NCI-H1092 (cell line): ENCODE measurements at places on chromosomes 6 and 20.

DNA sequence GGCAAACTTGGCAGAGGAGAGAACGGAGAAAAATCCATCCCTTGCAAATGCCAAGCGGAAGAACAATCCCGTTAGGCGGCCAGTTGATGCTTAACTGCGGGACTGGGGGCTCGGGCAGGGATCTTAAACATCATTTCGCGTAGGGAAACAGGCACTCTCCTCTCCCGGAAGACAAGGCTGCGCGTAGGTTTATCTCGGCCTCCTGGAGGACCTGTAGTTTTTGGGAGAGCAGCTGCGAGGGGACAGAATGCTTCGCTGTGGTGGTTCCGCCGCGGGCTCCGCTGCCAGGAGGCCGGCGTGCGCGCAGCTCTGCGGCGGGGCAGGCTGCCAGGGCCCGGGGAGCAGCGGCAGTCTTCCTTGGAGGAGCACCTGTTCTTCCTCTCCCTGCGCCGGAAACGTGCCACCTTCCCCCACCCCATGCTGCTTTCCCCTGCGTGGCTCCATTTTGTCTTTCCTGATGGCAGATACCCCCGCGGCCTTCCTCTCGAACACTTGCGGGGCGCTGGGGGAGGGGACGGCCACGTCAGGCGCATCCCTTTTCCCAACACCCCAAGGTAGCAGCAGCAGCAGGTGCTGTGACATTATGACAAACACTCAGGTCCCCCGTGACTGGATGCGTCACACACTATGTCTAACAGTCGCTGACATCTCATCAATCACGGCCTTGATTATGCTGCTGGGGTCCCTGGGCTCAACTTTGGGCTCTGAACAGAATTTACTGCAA lies 230.7 kb upstream of the BTBD3 start:
- DNase-seq, result peak; percentile 59

- no peak for DNase-seq
Measured at GRCh38 chr20:48463916-48464315, 363.9 kb downstream of the PREX1 start.

DNA sequence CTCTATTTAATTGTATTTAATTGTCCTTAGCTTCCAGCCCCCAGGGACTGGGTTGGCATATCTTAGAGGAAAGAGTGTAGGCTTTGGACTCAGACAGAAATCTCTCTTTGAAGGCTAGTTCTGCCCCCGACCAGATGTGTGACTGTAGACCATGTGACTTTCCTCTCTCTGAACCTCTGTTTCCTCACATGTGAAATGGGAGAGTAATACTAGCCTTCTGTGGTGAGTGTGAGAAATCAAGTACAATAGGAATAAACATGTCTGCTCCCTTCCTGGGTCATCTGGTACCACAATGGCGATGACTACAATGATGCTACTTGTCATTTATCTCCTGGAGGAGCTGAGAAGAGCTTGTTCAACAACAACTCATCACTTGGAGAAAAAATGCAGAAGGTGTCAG lies 179.9 kb downstream of the LRFN2 start:
- DNase-seq, result no peak

- no peak for DNase-seq
Measured at GRCh38 chr20:12265662-12266061, 348.0 kb downstream of the BTBD3 start.

DNA sequence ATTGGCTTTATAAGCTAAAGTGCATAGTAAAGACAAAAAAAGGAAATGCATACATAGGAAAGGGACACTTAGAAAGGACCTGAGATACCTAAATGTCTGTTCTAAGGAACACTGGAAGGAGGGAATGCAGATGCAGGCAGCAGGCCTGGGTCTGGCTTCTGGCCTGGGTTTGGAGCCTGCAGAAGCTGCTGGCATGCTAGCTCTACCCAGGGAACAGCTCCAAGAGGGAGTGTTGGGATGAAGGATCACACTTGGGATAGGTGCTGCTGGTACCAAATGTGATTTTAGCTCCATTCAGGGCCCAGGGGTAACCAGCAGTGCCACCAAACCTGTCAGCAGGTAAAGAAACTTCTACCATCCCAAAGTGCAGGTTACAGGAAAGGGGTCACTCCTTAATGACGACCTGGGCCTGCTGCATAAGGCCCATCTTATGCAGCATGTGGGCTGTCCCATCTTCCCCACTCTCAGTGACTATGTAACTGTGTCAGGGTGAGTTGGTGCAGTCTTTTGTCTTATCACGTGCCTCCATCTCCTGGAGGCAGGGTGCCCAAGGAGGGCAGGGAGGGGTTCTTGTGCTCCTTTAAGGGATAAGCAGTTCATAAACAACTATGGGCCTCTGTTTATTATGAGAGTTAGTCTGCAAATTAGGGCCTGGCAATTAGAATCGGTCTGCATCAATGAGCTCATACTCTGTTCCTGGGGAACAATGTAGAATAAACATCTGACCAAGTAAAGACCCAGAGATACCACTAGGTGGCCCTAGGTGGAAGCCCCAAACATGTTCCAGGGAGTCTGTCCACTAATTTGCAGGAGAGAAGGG lies 26.9 kb downstream of the DDX27 start:
- no peak for DNase-seq

- DNase-seq, result no peak
Measured at GRCh38 chr20:49353348-49353747, 75.5 kb upstream of the ZNFX1 start.

GRCh38 chr6:152905551-152906299 lies 77.1 kb downstream of the FBXO5 start:
- no peak for DNase-seq

GRCh38 chr6:136470044-136470443 lies 80.2 kb downstream of the MAP7 start:
- no peak for DNase-seq

DNA sequence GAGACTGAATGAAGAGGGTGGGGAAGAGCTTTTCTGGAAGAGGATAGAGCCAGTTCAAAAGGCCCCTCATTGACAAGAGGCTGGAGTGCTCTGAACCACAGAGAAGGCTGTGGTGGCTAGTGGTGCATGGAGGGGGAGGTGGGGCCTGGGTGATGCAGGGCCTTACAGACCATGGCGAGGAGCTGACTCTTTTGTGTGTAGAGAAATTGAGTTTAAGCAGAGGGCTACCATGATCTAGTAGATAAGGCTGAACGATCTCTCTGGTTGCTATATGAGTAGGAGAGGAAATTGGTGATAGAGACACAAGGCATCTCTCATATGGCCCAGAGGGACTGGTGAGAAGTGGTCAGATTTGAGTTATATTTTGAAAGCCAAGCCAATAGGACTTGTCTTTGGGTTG lies 137.6 kb downstream of the UST start:
- no peak for DNase-seq

GRCh38 chr6:41367700-41368099 lies 32.3 kb downstream of the NCR2 start:
- DNase-seq, result peak; percentile 69

DNA sequence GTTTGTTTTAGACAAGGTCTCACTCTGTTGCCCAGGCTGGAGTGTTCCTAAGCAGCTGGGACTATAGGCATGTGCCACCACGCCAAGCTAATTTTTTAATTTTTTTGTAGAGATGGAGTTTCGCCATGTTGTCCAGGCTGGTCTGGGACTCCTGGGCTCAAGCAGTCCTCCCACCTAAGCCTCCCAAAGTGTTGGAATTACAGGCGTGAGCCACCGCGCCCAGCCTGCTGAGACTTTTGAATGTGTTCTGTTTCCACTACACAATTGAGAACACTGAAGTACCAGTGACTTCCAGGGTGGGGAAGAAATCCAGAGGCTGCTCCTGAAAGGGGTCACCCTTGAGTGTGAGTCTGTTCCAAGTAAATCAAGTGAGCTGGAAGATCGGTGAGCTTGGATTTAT lies 81.3 kb upstream of the ARMC2 start:
- DNase-seq, result no peak

- DNase-seq, result no peak
Measured at GRCh38 chr6:80771941-80772340, 665.5 kb downstream of the BCKDHB start.

DNA sequence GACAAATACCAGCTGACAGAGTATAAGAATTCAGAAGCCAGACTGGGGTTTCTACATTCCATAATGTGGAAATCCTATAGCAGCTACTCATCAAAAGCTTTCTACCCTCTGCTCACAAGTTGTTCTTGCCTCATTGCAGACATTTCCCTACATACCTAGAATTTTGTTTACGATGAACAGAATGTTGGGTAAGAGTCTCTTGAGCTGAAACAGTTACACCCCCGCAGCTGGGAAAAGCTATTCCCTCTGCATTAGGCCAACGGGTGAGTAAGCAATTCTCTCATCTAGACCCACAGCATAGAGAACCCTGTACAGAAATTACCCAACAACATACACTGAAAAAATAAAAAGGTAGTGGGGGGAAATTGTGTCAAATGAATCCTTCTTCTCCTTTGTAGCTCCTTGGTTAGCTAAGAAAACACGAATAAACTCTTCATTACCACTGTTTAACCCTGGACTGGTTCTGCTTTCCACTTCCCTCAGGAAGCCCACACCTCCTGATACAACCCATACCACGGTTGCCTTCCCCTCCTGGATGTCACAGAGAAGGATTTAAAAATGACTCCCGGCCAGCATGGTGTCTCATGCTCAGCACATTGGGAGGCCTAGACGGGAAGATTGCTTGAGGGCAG lies 215.0 kb upstream of the SHLD1 start:
- no peak for DNase-seq

- no peak for DNase-seq
Measured at GRCh38 chr6:91719414-91719813, 1132.5 kb upstream of the MAP3K7 start.

GRCh38 chr6:7150381-7151064 lies 42.8 kb downstream of the RREB1 start:
- peak; percentile 60 for DNase-seq

DNA sequence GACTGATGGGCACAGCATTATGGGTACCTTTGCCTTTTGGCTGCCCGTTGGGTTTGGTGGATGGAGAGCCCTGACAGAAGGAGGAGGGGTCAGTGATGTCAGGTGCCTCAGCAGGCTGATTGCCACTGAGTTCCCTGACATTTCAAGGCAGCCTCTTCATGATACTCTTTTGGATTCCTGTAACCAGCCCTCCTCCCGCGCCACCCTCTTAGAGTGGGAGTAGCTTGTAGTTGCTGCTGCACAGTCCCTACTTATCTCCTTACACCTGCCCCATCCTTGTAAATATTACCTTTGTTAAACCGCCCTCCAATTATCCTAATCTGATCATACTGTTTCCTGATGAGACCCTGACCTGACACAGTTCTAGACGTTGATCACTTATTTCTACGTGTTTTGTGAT lies 140.0 kb downstream of the CFAP61 start:
- DNase-seq, result no peak

GRCh38 chr6:149445095-149445466 lies 39.7 kb downstream of the ZC3H12D start:
- DNase-seq, result no peak

DNA sequence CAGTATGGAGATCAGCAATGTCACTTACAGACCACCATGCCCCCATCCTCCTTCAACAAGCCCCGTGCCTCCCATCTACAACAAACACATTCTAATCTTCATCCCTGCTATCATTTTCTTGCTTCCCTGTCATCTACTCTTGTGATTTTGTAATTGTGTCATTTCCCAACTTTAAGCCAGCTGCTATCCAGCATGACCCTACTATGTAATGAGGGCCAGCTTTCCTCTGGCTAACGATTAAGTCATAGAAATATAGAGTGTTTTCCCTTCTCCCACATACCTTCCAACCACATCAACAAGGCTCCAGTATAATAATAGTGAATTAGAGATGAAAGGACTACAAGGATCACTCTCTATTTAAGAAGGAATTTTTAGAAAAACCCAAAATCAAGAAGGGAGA lies 607.0 kb downstream of the TENT5A start:
- no peak for DNase-seq

DNA sequence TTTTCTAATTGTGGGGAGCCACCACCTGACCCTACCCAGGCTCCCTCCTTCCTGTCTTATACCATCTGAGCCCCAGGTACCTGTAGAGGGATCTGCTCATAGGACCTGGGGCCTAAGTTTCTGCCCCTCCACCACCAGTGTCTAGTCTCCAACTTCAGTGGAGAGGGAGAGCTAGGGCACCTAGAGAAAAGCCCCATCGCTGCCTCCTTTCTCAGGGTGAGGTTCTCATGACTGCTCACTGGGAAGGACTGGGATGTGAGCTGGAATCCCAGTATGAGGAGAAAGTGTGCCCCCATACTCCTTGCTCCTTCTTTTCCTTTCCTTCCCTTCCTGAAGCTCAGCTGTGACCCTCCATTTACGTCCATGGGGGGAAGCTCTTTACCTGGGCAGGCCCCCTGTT lies 231.6 kb downstream of the LRFN2 start:
- DNase-seq, result no peak

GRCh38 chr20:62363920-62364851 lies 2.9 kb downstream of the LAMA5 start:
- no peak for DNase-seq

- DNase-seq, result no peak
Measured at GRCh38 chr20:12453711-12454110, 536.0 kb downstream of the BTBD3 start.

DNA sequence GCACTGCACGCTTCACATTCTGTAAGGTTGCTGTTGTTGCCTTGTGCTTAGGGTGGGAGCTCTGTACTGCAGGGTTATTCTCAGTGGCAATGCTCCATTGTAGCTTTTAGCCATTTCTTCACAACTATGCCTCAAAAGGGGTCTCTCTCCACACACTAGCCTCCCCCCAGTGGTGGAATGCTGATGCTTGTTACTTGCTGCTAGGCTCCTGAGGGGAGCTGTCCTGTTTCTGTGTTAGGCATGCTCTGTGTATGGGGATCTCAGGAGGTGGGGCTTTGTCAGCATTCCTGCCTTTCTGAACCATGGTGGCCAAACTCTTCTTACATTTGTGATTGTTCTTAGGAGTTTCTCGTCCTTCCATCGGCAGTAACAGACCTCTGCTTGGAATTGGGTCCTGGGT lies 18.8 kb downstream of the TMEM170B start:
- no peak for DNase-seq

GRCh38 chr6:160692369-160692959 lies 9.6 kb upstream of the PLG start:
- DNase-seq, result no peak

- DNase-seq, result no peak
Measured at GRCh38 chr6:70894001-70894400, 62.9 kb downstream of the B3GAT2 start.

DNA sequence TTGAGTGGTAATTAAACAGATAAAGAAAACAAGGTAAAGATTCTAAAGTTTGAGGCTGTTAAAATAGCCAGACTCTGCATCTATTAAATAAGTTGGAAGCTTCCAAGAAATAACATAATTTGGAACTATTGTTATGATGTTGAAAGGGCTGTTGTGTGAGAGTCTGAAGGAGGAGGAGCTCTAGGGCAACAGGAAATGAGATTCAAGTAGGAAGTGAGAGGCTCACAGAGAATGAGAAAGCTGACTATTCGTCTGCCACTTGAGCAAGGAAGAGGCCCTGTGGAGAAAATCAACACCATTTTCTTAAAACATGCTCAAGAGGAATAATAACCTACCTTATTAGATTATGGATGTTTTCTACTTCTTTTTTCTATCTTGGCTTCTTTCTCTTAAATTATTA lies 185.2 kb downstream of the SLC24A3 start:
- no peak for DNase-seq

DNA sequence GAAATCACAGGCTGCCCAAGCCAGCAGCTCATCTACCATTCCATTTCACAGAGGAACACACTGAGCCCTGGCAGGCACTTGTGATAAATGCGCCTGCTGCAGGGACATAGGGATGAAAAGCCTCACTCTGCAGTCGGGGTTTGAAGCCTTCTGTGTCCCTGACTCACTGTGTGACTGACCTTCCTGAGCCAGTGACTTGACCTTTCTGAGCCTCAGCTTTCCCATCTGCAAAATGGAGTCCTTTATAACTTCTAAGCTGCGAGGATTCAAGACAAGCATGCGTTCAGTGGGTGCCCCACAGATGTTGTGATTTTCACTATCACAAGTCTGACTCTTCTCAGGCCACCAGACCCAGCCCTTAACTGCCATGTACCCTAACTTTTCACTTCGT lies 5.5 kb downstream of the TGM2 start:
- no peak for DNase-seq
